ENCODE measurements at places on chromosomes 13 and 19. TPM values are rescaled to one million over a fixed set of nuclear protein-coding genes. Genes with fewer than 3 reads are reported as not detected.

GRCh38 chr13:32024750-32025149 is 6.8 kb upstream of the FRY start:
- DNase-seq: no peak

- DNase-seq: peak; percentile 38
These were observed 2.3 kb downstream of the SLC5A5 start for GRCh38 chr19:17873786-17874757.

GRCh38 chr13:23789576-23790346 is 99.4 kb downstream of the MIPEP start:
- DNase-seq: no peak

- no peak for DNase-seq
These were observed 7.7 kb downstream of the ARHGAP45 start for GRCh38 chr19:1074544-1075283.

DNA sequence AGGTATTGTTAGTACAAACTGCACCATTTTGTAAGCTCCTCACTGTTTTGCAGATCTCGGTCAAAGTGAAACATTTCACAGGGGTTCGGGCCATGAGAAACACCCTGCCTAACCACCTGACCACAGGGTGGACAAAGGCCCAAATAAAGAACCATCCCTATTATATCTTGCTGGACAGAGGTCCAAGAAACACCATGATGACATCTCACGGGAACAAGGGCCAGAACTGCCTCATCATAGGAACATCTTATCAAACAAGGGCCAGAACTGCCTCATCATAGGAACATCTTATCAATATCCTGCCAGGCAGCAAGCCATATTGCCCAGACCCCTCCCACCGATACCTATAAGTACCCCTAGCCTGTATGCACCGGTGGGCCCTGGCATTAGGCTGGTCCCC is 99.7 kb downstream of the PCDH9 start:
- no peak for DNase-seq

DNA sequence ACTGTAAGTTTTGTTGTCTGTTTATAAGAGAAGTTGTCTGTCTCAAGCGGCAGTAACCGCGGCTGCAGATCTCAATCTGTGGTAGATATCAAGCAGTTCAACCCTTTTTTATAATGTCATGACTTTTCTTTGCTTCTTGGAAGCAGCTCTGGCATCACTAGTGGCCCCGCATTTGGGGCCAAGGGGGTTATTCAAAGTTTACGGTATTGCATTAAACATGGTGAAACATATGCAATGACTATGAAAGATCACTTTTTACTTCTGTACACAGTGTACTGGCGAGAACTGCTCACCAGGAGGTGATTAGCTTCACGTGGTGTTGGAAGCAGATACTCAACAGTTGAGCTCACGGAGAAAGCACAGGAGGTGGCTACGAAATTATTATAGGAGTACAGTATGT is 4.6 kb upstream of the FFAR3 start:
- no peak for DNase-seq

DNA sequence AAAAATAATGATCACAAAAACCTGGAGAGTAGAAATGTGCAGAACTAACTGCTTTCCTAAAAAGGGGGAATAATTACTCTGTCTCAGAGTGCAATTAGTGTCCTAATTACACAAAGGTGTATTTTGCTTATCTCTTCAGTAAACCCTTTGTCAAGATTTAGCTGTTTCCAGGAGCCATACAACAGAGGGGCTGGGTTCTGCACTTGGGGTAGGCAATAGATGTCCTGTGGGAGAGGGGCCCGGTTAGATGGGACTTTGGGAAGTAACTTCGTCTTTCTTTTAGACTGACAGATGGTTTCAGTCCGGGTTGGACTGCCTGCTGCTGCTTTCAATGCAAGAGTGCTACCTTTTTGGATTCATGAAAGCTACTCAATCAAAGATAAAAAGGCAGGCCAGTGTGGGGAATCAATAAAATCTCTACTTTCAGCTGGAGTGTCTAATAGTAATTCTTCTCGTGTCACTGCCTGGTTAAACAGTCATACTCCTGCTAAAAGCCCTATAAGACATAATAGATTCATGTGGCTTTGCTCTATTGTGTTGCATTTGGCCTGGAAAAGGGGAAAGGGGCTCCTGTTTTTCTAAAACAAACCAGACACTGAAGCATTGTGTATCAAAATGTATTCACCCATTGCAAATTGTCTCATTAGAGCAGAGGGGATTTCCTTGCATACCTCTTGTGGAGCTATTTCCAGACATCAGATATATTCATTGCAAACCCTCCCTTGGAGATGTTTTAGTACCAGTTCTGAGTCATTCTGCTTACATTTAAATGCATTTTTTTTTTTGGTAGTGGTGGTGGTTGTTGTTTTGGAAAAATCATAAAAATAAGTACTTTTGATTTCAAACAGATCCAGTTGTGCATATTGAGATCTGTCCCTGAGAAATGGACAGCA is 83.3 kb upstream of the PCDH8 start:
- no peak for DNase-seq

GRCh38 chr13:97497400-97497799 is 63.4 kb downstream of the RAP2A start:
- peak; percentile 27 for DNase-seq

DNA sequence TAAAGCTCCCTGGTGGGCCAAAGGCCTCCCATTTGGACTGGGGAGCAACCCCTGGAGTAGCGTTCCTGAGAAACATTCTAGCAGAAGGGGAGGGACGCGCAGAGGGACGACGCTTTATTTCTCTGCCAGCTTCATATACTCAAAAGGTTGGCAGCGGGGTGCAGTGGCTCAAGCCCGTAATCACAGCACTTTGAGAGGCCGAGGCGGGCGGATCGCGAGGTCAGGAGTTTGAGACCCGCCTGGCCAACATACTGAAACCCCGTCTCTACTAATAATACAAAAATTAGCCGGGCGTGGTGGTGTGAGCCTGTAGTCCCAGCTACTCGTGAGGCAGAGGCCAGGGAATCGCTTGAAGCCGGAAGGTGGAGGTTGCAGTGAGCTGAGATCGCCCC is 16.8 kb downstream of the RB1 start:
- no peak for DNase-seq

GRCh38 chr13:44451126-44451525 is 77.5 kb downstream of the SERP2 start:
- no peak for DNase-seq

DNA sequence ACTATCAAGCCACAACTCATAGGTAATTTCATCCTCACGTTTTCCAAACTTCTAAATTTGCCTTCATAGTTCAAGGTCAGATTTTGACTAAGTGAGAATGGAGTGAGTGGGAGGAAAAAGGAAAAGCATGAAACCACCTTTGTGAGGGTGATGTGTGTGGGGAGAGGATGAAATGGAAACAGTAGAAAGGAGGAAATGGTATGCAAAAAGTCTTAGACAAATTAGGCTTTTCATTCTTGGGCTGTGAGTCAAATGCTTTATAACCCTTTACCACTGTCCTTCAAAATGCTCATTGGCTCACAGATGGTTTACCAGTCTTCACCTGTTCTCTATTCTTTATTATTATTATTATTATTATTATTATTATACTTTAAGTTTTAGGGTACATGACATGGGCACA is 127.2 kb downstream of the RAP2A start:
- no peak for DNase-seq

DNA sequence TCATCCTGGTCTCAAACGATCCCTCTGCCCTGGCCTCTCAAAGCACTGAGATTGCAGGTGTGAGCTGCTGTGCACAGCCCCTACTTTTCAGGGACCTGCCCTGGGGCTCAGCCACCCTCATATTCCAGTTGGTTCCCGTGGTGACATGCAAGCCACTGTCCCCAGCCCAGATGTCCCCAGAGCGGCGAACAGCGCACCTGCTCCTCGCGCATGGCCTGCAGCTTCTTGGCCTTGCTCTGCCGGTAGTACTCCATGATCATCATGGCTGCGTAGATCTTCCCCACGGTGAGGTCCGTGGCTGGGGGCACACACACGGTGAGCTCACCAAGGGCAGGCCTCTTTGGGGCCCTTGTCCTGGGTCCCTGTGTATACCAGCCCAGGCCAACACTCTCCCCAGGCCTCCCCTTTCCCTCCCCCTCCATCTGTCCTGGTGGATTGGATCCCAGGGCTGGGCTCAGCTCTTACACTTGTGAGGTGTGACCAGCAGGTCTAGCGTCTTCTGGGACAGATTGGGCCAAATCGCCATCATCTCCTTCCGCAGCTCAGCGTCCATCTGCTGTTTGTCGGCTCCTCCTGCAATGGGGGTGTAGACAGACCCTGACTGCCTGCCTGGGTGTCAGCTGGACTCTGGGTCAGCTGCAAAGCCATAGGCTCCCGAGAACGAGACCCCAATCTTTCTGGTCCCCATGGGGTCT is 64.0 kb downstream of the IER2 start:
- no peak for DNase-seq

DNA sequence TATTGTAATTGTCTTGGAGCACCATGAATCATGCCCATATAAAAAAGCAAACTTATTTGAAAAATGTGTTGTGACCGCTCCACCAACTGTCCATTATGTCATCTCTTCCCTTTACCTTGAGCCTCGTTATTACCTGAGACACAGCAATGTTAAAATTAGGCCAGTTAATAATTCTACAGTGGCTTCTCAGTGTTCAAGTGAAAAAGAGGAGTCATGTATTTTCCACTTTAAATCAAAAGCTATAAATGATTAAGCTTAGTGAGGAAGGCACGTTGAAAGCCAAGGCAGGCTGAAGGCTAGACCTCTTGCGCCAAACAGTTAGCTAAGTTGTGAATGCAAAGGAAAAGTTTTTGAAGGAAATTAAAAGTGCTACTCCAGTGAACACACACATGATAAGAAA is 210.5 kb downstream of the GPC6 start:
- DNase-seq: no peak

- no peak for DNase-seq
These were observed at the start of gene AZU1 for GRCh38 chr19:827710-828321. TSS of gene AZU1 (plus strand) at chr19:827837. CDS start at chr19:827847, 10 bp downstream.

- DNase-seq: peak; percentile 60
These were observed 8.0 kb downstream of the NAPSA start for GRCh38 chr19:50357178-50358100.

- DNase-seq: no peak
These were observed 318.9 kb downstream of the MYO16 start for GRCh38 chr13:108948251-108948671.

GRCh38 chr13:94195715-94196114 is 283.8 kb downstream of the DCT start:
- DNase-seq: peak; percentile 20

DNA sequence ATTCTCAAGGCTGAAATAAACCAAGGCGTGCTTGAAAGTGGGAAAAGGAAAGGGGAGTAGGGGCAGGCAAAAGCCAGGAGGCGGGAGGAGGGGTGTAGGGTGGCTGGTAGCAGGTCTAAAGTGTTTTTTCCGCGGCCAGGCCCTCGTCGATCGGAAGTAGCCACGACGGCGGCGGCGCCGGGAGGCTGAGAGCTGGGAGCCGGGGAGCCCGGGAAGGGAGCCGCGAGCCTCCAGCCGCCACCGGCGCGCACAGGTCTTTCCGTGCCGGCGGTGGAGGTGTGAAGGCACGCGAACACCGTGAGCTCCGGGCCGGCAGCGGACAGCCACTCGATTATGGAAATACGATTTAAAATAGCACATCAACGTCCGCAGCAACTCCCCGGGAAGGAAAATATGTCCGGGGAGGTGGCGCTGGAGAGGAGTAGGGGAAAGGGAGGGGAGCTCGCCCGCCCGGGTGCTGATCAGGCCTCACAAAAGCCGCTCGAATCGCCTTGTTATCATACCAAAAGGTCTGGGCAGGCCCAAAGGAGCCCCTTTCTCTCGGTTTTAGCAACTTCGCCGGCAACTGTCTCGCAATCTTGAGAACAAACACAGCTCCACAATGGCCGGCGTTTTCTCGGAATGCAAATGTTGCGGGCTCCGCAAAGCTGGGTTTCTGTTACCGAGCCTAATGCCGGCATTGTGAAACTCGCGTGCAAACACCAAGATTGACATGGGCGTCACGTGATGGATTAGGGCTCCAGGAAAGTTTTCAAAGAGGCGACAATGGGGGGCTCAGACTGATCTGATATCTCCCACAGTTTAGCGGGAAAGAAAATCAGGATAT is 2.9 kb upstream of the PCDH8 start:
- DNase-seq: peak; percentile 41

DNA sequence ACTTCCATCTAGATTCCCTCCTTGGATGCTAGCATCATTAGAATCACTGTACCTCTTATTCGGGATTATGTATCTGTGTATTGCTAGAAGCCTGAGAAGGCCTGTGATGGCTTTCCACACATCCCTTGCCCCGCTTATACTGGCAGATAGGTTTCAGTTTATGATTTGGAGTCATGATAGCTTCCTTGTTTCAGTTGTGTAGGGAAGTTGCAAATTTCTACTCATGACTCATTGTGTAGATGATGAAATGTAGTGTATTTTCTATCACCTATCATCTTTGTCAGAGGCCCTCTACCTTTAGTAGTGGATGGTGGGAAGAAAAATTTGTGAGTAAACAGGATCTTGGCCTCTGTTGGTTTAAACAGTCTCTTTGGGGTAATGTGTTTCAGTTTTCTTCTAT is 165.2 kb downstream of the GGACT start:
- DNase-seq: no peak

DNA sequence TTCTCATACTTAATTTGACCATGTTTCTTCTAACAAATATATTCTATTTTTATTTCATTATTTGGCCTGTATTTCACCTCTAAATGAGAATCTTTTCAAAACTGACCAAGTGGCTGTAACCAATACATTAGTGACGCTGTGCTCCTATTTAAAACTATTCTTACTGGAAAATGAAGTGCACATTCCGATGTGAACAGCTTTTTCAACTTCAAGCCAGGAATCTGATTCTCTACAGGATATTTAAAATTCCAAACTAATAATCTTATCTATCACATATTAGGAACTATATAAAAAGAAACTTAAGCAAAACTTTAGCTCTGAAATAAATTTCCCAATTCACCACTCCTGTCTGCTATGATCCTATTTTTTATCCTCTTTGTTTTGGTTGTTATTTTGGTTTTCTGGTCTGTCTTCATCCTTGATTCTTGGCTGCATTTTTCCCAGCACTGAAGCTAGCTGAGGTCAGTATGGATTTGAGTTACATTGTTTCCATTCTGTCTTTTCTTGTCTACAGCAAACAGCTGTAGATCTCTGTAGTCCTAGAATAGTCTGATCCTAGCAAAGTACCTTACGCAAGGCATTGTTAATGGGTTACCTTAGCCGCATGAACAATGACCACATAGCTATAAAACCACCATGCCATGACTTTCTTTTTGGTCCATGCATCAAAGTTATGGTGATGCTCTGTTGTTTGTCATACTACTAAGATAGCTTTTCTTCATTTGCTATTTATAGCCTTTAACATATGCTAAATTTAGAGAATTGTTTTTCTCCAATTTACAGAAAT is 748.6 kb upstream of the SPRY2 start:
- DNase-seq: no peak

DNA sequence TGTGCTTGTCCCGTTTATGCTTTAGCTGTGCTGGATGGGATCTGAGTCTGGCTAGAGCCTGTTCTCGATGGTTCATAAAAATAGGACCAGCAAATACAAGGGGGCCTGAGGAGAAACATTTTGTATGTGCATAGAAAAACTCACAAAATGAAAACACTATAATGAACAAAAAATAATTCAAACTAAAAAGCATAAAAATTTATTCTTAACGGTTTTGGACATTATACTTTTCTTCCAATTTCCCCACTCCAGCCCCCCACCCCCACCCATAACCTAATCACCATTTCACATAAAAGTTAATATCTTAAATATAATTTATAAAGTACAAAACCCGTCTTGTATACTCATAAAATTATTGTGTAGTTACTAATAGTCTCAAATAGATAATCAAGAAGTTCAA is 93.7 kb downstream of the MYCBP2 start:
- no peak for DNase-seq

- DNase-seq: peak; percentile 47
These were observed 376.4 kb downstream of the FGF9 start for GRCh38 chr13:22047082-22047784.

Gene FLT3LG
- 5.0 TPM for total RNA-seq

Gene KLK15
- total RNA-seq: not detected

Gene CYP2S1
- total RNA-seq: 5.0 TPM

Gene MYO16
- total RNA-seq: 0.36 TPM

Gene DENND1C
- total RNA-seq: not detected

Gene CFAP97D2
- total RNA-seq: not detected
